Endothelial cell of umbilical vein (primary cell): ENCODE measurements at places on chromosomes 13 and 19. TPM values are rescaled to one million over a fixed set of nuclear protein-coding genes. Genes with fewer than 3 reads are reported as not detected.

DNA sequence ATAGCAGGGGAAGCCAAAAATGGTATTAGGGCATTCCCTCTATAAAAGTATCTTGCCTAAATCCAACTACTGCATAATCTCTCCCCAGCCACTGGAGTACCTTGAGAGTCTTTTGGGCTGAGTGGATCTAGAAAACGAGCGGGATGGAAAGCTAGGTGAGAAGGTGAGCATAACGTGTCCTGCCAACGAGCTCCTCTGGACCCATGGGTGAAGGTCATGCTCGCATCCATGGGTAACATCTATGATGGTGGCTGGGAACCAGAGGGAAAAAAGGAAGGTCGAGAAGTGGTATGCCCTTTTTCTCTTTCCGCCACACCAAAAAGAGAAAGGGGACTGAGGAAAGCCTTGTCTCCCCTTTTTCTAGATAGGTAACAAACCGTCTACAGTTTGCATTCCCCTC, 63.0 kb downstream of the ZNF208 start:
- no peaks in the 10 kb centered on the region for H3K36me3 ChIP-seq
- H3K4me1 ChIP-seq = no peaks in the 10 kb centered on the region
- H3K27me3 ChIP-seq = no peaks in the 10 kb centered on the region
- no peak overlapping the region for H3K27ac ChIP-seq

The SLC6A16 gene
- 0.72 and 1.1 TPM in 2 replicates for polyA plus RNA-seq

- DNase-seq = peak; percentile 96
Measured at GRCh38 chr19:1213391-1214286, 8.1 kb downstream of the STK11 start.

- H3K4me1 ChIP-seq = no peaks in the 10 kb centered on the region
- H3K36me3 ChIP-seq = no peaks in the 10 kb centered on the region
- no peak overlapping the region for H3K27ac ChIP-seq
- peaks cover 2% of the 10 kb centered on the region for H3K27me3 ChIP-seq
- DNase-seq = no peak
Measured at GRCh38 chr13:30382836-30383525, 39.3 kb upstream of the UBE2L5 start.

The CCNA1 gene
- polyA plus RNA-seq = 2.2 and 2.8 TPM in 2 replicates

The LILRB1 gene
- polyA plus RNA-seq = not detected in 2 replicates

The ZNF729 gene
- not detected in 2 replicates for polyA plus RNA-seq
